ENCODE measurements at places on chromosomes 1 and 21.

DNA sequence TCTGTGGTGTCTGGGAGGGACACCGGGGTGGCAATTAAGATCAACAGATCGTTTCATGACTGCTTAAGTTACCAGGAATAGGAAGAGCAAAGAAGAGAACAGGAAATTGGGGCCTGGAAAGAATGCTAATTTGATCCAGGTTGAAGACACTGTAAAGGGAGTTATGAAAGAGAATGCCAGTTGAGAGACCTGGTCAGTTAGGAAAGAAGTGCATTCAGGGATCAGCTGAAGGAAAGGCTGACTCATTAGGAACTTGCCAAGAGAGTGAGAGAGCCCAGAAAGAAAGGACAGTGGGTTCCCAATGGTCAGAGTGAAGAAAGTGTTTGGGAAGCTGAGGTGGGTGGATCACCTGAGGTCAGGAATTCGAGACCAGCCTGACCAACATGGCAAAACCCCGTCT is 119.6 kb downstream of the UBE2U start:
- no peak for DNase-seq

DNA sequence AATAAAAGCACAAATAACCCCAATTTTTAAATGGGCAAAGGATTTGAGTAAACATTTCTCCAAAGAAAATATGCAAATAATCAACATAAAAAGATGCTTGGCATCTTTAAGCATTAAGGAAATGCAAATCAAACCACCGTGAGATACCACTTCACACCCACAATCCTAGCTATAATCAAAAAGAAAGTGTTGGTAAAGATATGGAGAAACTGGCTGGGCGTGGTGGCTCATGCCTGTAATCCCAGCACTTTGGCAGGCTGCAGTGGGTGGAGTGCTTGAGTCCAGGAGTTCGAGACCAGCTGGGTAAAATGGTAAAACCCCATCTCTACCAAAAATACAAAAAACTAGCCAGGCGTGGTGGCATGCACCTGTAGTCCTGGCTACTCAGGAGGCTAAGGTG is 16.9 kb downstream of the ARHGEF11 start:
- no peak for DNase-seq

DNA sequence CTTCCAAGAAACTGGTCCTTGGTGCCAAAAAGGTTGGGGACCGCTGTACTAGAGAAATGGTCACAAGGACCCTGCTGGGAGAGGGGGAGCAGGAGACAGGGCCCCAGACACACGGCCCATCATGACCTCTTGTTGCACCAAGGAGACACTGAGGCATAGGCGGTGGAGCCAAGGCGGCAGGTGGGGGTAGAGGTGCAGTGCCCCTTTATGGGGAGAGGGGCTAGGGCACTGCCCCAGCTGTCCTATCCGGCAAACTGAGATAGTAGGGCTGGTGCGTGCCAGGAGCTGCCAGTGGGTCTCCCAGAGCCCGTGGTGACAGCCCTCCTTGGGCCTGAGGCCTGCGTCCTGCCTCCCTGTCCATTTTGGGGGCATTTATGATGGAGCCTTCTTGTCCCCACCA is 20.3 kb downstream of the TNNT2 start:
- no peak for DNase-seq

DNA sequence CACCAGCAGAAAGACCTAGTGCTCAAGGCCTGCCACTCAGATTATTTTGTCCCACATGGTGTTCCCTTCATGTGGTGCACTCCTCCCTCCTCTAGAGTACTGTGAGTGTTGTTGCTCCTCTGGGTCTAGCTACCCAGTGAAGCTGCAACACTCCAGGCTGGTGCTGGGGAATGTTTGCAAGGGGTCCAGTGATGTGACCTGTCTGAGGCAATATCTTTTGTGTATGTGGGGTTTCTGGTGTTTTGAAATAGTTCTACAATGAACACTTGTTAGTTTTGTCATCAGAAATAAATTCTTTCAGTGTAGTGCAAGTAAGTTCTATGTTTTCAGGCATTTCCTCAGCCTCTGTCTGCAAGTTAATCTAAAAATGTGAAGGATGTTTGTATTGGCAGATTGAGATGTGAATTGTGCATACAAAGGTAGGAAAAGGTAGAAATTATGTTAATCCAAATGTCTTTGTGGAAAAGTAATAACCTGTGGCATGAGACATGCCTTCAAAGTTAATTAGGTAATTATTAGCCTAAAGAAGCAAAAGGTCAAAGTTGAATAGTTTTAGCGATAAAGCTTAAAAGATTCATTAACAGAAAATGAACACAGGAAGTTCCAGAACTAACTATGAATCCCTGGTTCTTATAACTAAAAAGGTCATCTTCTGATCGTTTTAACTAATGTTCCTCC is 616.8 kb downstream of the LTN1 start:
- no peak for DNase-seq

Data from GM20000 (cell line).